ENCODE measurements at places on chromosomes 11 and 22. TPM values are rescaled to one million over a fixed set of nuclear protein-coding genes. Genes with fewer than 3 reads are reported as not detected.
A peak's percentile ranks its signal among the peaks of the same experiment; 100 is the strongest.

DNA sequence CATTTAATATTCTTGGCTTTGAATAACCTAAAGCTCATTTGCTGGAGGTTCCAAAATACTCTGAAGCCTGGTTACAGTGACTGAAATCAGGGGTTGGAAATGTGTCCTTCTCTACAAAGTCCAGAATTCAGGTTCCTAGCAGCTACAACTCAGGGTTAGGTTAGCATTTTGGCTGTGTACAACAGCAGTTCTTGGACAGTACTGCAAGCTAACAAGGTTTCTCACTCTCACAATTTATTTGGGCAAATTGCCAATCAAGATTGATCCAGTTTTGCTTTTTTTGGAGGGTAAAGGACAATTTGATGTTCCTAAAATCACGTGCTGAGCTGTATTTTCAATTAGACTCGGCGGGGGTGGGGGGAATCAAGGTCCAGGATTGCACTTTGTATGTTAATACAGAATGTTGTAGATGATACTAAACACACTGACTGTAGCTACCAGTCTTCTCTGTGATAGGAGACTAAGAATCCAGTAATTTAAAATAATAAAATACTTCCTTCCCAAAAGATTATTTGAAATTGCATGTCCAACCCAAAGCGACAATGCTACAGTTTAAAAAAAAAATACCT lies 49.7 kb upstream of the RAPSN start:
- DNase-seq = no peak

DNA sequence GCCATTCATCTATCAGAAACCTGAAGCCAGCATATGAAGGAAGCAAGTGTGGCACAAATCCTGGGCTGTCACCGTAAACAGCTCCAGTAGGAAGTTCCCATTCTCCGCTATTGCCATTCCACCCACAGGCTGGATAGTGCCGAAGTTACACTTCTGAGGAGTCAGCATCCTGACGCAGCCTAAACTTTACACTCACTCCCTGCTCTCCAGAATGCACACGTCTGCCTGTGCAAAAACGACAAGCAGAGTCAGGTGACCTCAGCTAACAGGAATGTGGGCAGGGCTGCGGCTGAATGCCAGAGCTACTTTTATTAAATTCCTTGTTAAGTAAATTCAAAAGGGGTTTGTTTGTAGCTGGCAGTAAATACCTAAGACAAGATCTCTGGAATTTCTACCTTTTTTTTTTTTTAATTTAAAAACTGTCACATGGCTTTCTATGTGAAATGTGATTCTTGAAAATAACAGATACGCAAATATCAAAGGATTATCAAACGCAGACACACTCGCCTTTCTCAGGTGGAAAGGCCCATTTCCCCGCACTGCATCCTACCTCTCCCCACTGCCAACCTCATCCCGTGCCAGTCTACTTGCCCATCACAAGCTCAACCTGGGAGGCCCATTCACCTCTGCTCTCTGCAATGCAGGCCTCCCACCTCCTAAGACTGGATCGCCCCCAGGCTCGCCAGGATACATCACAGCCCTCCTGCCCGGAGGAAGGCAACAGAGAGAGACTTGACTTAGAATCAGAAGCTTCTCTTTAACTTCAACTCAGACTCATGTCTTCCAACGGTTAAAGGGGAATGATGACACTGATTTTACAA lies 33.5 kb downstream of the NFRKB start:
- DNase-seq = no peak

- DNase-seq = no peak
Measured at GRCh38 chr11:95713428-95713827, 76.2 kb downstream of the FAM76B start.

DNA sequence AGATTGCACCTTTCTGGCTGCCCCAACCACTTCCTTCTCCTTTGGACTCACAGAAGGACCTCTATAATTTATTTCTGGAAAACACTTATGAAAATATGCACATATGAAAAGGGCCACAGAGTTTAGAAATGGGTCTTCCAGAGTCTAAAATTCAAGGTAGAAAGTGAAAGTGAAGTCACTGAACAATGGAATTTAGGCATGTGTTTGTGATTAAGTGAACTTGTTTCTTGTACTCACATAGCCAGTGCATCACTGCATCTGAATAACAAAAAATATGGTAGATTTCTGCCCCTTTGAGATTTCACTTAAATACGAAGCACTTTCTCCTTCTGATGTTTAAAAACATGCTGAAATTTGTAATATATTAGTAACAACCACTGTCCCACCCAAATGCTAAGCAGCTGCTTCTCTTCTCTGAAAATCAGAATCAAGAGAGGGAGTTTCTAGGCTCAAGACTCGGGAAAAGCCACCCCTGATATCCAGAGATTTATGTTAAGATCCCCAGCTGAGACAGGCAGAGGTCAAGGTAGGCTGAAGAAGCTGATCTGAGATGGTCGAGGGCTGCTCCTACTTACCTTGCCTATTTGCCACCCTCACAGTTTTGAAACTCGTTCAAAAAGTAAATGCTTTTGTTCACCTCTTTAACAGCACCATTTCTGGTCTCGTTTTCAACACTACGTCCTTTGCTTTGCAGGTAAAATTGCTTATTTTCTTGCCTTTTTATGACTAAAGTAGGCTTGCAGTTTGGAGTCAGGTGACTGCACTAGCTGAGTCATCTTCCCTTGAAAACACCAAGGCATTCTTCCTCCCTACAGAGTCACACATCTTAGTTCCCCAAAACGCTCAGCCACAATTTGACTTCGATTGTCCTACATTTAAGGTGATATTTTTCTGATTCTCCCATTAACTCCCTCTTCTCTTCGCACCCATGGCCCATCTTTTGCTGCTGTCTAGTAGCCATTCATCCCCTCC lies at the start of gene XKR3:
XKR3 (minus strand) TSS at position 696 of the 972 bp plus-strand sequence. CDS start 17,338 bp downstream, outside the sequence.
- DNase-seq = no peak

The KRTAP5-11 gene
- not detected for total RNA-seq

DNA sequence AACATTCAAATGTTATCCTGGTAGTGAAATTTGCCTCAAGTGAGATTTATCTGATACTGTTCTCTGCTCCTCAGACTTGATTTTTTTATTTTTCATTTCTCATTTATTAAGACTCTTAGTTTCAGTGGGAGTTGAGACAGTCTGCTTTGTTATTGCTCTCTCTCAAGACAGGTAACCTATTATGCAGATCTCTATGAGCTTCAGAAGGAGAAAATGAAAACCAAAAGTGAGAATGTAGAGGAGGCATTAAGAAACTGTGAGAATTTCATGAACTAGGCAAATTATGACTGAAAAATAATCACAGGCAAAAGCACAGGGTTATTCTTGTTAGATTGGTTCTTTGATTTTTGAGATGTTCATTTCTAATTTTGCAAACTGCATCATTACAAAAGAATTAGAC lies 290.0 kb upstream of the CHORDC1 start:
- DNase-seq = no peak

- DNase-seq = no peak
Measured at GRCh38 chr11:8111636-8112035, 30.6 kb downstream of the TUB start.

DNA sequence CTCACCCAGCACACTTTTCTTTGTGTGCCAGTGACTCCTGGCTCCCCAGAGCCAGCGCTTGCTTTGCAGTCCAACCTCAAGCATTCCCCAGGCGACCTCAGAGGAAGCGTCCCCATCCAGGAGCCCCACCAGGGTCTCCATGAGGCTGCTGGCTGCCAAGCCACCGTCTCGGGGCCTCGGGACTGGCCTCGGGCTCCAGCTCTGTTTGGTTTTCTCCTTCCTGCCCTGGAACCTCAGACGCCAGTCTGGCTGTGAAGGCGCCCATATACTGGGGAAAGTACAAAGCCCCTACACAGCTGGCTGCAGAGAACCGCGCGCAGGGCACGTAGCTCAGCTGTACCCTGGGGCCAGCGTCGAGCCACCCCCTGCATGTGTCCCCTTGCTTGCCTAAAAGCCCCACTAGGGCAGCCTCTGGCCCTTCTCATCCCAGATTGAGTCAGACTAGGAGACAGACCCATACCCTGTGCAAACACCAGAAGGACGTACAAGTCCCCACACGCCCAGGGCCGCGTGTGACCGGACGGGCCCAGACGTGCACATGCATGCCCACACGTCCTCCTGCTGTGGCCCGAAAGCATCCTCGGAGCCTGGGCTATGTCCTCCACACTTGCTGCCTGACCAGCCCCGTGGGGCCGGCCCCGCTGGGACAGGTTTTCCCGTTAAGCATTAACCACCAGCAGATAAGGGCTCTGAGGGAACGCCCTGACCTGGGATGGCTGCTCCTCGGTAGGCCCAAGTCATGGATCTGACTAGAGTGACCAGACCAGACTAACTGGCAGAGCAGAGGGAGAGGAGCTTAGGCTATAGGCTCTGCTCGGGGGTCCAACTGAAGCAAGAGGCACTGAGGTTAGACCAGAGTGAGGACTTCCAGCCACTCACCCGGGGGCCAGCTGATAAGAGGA lies 4.2 kb upstream of the SYT8 start:
- DNase-seq = no peak

GRCh38 chr11:94774345-94774744 lies 6.2 kb downstream of the AMOTL1 start:
- DNase-seq = no peak

DNA sequence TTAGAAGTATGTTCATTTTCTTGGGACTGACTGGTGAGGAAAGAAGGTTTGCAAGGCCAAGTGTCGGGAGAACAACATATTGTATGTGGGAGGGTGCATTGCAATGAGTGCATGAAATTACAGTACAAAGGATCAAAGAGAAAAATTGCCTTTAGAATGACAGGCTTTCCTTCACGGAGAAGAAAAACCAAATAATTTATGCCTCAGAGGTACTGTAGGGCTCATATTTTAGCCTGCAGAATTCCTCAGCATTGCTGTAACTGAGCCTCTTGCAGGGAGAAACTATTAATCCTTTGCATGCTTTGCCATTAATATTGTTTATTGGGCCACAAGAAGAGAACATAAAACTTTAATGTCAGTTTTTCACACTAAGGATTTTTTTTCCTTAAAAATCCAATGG lies 60.1 kb downstream of the LRRC4C start:
- no peak for DNase-seq

DNA sequence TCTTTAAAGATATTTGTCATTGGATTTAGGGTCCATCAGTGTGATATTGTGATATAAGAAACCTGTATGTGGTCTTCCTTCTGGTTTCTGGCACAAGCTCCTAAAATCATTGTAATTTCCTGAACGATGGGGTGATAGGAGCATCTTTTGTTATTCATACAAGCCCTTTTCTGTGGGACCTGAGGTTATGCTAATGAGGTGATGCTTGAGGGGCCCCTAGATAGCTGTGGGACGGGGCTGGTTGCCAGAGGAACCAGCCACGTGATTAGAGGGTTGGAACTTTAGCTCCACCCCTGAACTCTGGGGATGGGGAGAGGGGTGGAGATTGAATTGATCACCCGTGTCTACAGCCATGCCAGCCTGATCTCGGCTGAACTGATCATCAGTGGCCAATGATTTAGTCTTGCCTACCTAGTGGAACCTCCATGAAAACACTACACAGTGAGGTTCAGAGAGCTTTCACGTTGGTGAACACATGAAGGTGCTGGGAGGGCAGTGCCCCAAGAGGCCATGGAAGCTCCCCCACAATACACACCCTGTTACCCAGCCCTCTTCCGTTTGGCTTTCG lies 62.8 kb downstream of the BCR start:
- peak; percentile 30 for DNase-seq

Measured in right cardiac atrium (tissue), 5 donors.